ENCODE measurements at places on chromosomes 16 and 17.

DNA sequence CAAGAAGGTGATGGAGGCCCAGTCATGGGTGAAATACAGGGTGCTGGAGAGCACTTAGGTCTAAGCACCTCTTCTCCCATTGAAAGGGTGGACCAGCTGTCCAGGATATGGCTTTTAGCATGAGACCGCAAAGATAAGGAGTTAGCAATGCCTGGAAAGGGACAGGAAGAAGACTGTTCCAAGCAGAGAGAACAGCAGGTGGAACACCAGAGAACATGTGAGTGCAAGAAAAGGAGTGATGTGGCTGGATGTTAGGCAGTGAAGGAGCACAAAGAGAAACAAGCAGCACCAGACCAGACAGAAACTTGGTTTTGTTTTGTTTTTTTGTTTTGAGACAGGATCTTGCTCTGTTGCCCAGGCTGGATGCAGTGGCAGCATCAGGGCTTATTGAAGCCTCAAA is 45.4 kb upstream of the CCL1 start:
- no peak for DNase-seq

DNA sequence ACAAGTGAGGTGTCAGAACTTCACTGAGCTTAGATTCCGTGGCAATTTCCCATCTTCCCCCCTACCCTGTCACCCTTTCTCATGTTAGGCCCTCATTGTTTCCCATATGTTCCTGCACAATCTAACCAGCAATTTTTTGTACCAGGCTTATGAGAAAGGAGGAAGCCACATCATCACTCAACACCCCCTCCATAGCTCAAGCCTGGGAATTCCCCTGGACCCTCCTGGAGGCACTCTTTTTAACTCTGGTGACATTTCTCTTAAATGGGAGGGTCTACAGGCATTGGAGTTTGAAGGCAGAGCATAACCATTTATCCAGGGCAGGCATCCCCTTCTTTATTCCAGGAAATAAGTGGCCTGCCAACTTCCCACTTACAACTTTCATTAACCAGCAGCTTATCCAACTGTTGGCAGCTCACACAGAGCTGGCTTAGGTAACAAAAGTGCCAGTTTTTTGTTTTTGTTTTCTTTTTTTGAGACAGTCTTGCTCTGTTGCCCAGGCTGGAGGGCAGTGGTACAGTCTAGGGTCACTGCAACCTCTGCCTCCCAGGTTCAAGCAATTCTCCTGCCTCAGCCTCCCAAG is 10.4 kb upstream of the GLG1 start:
- DNase-seq = no peak

DNA sequence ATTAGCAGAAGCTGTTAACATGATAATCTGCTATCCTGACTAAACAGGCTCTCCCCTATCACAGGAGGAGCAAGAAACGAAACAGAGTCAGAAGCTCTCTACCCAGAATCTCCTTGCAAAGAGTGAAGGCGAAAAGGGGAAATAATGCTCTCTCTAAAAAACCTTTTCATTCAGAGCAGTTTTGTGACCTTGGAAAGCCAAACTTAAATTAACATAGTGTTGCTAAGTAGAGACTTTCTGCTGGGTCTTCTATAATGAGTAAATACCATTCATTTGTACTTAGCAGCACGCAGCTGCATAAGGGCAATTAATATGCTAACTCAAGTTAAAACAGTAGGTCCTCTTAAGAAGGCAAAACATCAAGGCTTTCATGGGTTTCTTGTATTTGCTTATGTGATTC is 101.7 kb upstream of the GPR139 start:
- no peak for DNase-seq

DNA sequence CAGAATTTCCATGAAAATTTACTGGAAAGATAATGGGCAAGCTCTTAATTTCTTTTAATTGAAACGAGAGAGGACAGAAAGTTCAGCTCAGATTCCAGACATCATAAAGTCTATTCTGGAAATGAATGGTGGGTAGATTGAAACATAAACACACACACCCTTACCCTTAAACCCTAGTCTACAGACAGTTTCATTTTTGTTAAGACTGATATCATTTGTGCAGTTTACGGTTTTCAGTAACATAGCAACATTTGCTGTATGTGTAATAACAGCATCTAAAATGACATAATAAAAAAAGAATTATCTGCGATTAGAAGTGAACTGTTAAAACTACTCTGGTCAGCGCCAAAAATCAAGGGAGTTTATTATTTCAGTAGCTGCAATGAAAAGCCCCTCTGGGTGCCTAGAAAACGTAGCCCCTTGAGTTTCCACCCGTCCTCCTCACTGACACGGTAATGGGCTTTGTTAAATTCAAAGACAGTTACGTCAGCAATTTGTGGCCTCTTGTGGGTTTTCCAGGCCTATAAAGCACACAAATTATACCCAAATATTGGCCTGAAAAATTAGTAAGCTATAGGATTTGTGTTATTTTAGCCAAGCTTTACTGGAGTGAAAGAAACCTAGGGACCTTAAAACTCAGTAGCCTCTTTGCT is 520.6 kb upstream of the SOX9 start:
- DNase-seq = no peak

DNA sequence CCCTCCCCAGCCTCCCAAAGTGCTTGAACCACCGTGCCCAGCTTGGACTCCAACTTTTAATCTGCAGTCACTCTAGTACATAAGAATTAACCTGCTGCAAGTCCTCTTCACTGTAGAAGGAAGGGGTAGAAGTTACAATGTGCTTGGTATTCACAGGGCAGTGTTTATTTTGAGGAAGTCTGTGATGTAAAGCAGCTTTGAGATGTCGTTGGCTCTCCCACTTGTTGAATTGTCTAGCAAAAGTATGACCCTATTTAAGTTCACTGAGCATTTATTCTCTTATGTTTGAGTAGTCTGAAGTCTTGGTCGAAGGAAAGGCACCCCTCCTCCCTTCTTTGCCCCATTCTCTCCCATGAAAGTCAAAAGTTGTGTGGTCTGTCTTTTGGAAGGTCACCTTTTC is 28.2 kb downstream of the SF3B3 start:
- no peak for DNase-seq

DNA sequence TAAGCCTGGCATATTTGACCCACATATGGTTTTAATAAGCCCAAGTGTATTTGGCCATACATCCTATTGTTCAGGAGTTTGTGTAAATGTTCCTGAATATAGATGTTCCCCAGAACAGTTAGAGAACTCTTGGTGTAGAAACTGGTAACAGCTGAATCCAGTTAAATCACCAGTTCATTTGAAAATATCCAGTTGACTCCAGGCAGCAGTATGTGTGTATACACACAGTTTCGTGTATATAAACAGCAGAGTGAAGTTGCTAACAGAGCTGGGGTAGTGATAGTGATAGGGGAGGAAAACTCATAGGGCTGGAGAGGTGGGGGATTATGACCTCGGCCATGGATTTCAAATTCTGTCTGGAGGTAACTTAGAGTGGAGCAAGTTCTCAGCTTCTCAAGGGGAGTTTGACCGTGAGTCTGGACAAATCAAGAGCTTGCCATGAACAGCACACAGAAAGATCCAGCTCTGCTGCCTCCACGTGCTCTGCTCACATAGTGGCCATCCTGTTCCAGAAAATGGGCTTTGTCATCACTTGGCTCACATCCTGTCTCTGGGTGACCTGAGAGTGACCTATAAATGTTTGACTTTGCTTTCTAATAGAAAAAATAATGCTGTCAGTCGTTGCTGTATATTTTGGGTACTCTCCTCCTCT is 30.6 kb upstream of the MMD start:
- DNase-seq = no peak

DNA sequence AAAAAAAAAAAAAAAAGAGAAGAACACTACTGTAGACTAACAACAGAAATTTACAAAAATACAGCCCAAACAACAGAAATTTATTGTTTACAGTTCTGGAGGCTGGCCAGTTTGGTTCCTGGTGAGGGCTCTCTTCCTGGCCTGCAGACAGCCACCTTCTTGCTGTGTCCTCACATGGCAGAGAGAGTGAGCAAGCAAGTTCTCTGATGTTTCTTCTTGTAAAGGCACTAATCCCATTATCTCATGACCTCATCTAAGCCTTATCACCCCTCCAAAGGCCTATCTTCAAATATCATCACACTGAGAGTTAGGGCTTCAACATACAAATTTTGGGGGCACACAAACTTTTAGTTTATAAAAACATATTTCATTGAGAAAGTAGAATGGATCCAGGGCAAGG is 7.3 kb downstream of the ARSG start:
- no peak for DNase-seq

DNA sequence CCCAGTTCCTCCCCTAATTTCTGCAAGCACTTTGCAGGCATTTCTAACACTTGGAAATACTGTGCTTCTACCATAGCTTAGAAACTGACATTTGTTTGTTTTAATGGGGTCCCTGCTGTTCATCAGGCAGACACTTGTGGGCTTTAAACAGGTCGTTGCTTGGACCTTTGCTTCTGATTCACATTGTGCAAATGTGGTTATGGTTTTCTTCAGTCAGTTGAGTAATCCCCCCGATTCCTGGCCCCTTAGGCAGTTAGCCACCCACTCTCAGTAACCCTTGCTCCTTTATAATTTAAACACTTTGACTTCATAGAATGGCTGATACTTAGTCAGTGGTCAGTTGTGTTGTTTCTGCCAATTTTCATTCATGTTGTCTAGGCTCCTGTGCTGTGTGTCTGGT is 39.4 kb downstream of the SLC47A1 start:
- DNase-seq = no peak
